ENCODE measurements at places on chromosomes 3 and 15.
A peak's percentile ranks its signal among the peaks of the same experiment; 100 is the strongest.

GRCh38 chr15:88400084-88400483 lies 67.1 kb downstream of the MRPL46 start:
- no peak for DNase-seq

DNA sequence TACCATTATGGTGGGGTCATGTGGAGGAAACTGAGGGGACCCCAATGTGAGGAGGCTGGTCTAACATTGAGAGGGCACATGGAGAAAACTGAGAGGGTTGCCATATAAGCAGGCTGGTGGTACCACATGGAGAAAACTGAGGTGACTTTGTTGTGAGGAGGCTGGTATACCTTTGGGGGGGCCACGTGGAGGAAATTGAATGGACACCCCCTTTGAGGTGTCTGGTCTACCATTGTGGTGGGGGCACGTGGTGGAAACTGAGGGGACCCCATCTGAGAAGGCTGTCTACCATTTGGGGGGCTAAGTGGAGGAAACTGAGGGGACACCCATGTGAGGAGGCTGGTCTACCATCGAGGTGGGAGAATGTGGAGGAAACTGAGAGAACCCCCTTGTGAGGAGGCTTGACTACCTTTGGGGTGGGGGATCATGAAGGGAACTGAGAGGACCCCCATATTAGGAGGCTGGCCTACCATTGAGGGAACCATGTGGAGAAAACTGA lies 163.8 kb downstream of the FBLN2 start:
- DNase-seq = no peak

GRCh38 chr15:76059320-76060117 lies at the start of gene TMEM266:
Gene TMEM266, plus strand, starts transcription at chr15:76059985. Its CDS starts 74,279 bp downstream, at chr15:76134264.
- DNase-seq = peak; percentile 6

DNA sequence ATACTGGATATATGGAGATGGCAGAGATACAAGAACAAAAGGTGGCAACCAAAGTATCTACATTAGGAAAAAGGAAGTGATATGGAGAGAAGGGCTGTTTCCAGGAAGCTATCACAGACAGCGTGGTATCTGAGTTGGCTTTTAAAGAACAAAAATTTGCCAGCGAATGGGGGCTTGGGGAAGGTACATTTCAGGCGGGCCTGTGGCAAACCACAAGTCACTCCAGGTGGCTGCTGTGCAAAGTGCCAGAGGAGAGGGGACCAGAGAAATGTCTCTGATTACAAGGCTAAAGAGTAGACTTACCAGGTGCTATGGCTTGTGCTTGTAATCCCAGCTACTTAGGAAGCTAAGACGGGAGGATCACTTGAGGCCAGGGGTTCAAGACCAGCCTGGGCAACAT lies 91.1 kb downstream of the MSL2 start:
- DNase-seq = no peak

GRCh38 chr15:76328958-76329357 lies 7.6 kb upstream of the ISL2 start:
- DNase-seq = no peak

GRCh38 chr3:37148208-37148607 lies 26.2 kb downstream of the LRRFIP2 start:
- no peak for DNase-seq

DNA sequence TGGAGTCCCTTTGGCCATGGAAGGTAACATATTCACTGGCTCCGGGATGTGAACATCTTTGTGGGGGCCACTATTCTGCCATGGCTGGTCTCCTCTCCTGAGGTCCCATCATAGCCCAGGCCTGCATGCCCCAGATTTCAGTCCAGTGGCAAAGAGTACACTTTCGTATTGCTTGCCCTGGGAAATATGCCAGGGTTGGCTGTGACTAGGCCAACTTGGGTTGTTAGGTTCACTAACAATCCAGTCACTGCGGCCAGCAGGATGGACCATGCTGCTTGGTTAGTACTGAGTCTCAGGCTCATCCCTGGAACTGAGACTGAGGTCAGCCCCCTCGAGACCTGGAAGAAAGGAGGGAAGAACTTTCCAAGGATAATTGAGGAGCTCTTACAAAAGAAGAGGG lies 9.8 kb upstream of the EEFSEC start:
- no peak for DNase-seq

- no peak for DNase-seq
These were observed 8.4 kb upstream of the FSTL1 start for GRCh38 chr3:120459196-120459595.

DNA sequence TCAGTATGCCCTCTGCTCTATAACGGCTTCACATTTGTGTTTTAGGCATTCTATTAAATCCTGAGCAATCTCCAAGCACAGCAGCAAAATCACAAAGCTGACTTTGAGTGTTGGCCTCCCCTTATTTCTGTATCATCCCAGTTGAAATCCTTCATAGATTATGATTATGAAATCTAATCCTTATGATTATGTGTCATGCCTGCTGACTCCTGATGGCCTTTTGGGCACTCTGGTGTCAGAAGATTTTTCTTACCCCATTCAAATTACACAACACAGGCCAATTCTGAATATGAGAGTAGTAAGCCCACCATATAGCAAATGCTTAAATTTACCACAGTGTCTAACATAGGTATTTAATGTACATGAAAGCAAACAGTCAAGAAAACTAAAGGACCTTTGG lies 34.3 kb downstream of the CDV3 start:
- no peak for DNase-seq

DNA sequence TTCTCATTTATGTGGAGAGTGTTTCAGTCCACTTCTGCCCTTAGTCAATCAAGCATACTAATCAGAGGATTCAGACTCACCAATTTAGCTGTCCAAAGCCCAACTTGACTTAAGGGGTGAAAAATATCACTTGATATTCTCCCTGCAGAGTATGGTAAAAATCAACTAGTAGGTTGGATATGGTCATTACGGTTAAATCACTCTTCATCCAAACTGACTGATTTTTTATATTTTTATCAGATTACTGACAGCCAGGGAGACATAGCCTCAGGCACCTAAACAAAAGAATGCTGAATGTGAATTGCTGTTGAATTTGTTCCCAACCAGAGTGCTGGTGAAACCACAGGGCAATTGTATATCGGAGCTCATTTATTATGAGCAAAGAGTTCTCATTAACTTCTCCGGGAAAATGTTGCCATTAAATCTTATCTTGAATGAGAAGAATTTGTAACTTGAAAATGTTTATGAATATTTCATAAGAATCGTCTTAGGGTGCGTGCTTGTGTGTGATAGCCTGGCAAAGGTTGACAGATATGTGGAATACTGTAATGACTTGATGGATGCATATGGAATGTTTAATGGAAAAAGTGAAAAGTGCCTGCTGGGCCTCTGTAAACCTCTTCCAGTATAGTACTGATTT lies 411.2 kb downstream of the NAALADL2 start:
- no peak for DNase-seq

DNA sequence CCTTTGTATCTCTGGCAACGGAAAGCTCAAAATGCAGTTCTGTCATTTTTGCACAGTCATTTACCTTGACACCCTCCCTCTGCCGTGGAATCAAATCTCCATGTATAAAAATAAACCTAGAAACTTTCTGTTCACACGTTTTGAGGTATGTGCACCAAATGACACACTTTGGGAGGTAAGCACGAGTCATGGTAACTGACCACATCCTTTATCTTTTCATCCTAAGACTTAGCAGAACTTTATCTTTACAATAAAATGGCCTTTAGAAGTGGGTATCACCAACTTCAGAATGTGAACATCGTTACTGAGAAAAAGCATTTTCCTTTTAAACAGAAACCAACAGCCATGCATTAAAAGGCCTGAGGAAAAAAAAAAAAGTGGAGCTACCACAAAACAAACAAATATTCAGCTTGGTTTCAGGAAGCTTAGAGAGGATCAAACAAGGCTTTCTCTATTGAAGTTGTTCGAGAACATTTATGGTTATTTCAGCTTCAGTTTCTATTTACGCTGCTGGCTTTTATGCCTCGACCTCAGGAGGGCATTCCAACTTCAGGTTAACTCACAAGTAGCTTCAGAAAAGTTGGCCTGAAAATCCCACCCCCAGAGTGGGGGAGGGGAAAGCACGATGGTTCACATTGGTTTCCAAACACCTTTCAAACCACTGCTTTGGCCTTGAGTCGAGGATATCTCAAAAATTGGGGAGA lies 171.1 kb upstream of the ICE2 start:
- no peak for DNase-seq

- DNase-seq = no peak
These were observed 21.5 kb downstream of the FAM174B start for GRCh38 chr15:92634060-92634459.

GRCh38 chr3:121175083-121175482 lies 267.1 kb downstream of the STXBP5L start:
- DNase-seq = no peak

GRCh38 chr3:116980099-116980498 lies 270.5 kb downstream of the TUSC7 start:
- no peak for DNase-seq

- DNase-seq = no peak
These were observed 85.7 kb downstream of the MEGF11 start for GRCh38 chr15:66167854-66168253.

DNA sequence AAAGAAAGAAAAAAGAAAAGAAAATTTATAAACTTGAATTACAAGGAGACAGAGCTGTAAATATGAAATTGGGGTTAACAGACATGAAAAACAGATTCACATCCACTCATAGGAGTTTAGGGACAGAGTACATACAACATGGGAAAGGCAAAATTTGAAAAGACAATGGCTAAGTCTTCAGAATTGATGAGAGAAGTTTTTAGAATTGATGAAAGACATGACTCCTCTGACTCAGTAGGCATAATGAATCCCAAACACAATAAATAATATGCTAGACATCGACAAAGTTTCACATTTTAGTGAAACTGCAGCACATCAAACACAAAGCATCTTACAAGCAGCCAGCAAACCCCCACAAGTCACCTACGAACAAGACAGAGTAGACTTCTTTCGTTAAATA lies 84.4 kb upstream of the MELTF start:
- DNase-seq = no peak

GRCh38 chr3:127135241-127136023 lies 57.5 kb upstream of the PRR23E start:
- peak; percentile 54 for DNase-seq

DNA sequence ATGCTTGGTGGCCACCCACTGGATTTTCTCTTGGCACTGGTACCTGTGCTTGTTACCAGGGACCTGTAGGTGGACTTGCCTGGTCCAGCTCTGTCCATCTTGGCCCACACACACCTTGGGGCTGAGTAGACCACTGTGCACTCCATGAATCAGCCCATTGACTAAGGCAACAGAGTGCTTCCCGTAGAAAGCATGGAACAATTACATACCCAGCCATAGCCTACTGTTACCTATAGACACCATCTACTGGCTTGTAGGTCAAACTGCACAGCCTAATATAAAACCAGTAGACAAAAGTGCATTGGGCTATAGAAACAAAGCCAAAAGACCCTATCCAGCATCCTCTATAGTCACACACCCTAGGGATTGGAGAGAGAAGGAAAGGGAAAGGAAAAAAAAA lies 378.9 kb downstream of the OTOL1 start:
- no peak for DNase-seq

- no peak for DNase-seq
These were observed 12.4 kb downstream of the SNX33 start for GRCh38 chr15:75659928-75660645.

DNA sequence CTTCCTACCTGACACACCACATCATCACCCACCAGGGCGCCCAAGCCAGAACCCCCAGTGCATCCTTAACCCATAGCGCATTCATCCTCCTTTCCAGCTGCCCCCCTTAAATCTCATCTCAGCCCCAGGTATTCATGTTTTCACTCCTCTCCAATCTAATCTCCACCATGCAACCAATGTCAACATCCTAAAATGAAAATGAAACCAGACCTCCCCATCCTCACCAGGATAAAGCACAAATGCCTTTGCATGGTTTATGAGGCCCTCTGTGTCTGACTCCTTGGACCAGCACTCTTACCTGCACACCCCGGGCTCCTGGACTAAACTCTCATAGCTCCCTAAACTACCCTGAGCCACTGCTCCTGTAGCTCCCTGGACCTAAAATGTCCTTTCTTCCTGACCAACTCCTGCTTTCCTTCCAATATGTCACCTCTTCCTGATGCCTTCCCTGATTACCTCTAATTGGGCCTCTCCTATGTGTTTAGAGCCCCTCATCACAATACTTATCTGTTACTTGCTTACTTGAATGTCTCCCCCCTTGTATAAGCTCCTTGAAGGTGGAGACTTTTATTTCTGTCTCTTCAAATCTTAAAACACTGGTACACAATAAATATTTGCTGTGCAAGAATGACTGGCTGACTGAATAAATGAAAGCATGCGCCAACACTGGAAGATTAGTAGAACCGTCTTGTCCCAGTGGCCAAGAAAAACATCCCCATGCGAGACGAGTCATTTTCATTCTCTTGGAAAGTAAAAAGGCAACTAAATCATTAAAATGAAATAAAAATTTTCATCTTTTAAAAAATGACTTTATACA lies 142.5 kb downstream of the XXYLT1 start:
- DNase-seq = no peak

GRCh38 chr3:78494851-78495250 lies 1272.9 kb downstream of the ROBO1 start:
- no peak for DNase-seq

GRCh38 chr3:141782386-141782932 lies 19.3 kb downstream of the GRK7 start:
- no peak for DNase-seq

GRCh38 chr3:141529256-141529655 lies 42.4 kb downstream of the RASA2 start:
- DNase-seq = no peak

GRCh38 chr3:163347944-163348343 lies 1730.4 kb downstream of the SI start:
- no peak for DNase-seq

DNA sequence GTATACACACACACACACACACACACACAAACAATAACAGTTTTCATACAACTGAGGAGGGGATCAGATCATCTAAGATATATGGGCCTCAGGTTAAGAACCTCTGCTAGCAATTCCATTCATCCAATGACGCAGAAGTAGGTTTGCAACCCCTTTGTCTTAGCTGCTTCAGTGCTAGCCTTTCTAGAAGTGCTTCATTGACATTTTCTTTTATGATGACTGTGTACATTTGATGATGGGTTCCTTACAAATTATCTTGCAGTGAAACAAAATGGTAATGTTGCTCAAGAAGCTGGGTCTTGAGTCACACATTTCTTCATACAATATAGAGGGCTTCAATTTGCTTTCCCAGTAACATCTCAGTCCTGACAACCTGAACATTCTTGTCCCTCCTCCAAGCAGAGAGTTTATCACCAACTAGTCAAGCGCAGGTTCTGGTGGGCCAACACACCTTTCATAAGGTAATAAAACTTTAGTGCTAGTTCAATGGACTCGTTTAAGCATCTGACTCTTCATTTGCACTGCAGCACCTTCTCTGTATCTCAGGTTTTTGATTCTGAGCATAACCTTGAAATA lies 269.5 kb downstream of the CNTN3 start:
- no peak for DNase-seq

DNA sequence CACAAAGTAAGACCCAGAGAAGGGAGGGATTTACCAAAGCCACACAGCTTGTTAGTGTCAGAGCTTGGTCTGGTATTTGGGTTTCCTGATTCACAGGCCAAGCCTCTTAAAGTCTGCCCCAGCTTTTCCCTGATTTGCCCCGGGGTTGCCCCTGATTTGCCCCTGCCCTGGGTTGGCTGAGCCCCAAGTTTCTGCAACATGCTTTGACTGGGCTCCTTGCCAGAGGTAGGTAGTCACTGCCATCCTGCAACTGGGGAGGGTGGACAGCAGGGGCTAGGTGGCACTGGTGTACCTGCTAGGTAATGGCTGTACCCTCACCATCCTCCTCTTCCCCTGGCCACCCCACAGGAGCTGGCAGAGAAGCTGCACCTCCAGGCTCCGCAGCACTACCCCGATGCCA lies 2.5 kb downstream of the MPI start:
- no peak for DNase-seq

GRCh38 chr15:82297546-82297945 lies 34.9 kb downstream of the SAXO2 start:
- DNase-seq = no peak

GRCh38 chr15:85598219-85598618 lies 196.5 kb downstream of the KLHL25 start:
- DNase-seq = no peak
